ENCODE measurements at places on chromosomes 2 and 18. TPM values are rescaled to one million over a fixed set of nuclear protein-coding genes. Genes with fewer than 3 reads are reported as not detected.

Gene DOK6
- total RNA-seq, result not detected

Gene TCF23
- not detected for total RNA-seq

GRCh38 chr18:44838971-44839666, 158.4 kb downstream of the SETBP1 start:
- peak; percentile 83 for DNase-seq

GRCh38 chr2:64017811-64018700, 1.2 kb downstream of the VPS54 start:
- peak; percentile 43 for DNase-seq

GRCh38 chr2:16207151-16207550, 266.8 kb downstream of the MYCN start:
- DNase-seq, result no peak
